Activated CD4-positive, CD25-positive, alpha-beta regulatory T cell treated with anti-CD3 and anti-CD28 coated beads, Interleukin-2, amount 50 U/mL, for 16 hours (primary cell): ENCODE measurements at places on chromosomes 4 and X.

DNA sequence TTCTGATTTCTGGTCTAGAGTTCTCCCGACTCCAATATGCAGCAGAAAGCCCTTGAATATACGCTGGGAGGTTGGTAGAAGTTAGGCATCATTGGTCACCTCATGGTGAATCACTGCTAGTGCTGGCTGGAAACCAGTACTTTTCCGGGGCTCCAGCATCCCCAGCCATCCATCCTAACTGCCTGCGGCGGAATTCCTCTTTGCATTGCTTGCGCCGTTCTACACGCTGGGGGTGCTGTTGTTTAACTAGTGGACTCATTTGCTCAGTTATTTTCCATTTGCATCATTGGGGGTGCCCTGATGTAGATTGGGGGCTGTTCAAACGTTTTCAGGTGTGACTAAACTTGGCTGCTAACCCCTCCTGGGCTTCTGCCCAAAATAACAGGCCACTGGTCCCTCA is 23.3 kb upstream of the GPR50 start:
- DNase-seq, result no peak

GRCh38 chrX:56782791-56783449 is 53.9 kb downstream of the NBDY start:
- DNase-seq, result no peak

DNA sequence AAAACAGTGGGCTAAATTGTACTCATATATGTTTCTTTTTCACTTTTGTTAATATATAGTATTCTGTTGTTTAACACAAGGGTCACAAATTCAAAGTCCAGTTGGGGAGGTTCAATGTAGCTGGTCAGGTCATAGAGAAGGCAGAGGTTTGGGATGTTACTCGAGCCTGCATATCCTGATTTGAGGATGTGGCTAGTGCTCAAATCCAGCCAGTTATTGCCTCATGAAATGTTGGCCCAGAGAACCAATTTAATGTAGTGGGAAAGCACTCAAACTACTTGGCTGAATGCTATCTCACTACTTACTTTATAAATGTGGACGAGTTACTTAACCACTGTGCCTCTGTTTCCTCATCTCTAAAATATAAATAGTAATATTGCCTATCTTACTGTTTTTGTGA is 12.5 kb downstream of the USO1 start:
- DNase-seq, result no peak

GRCh38 chr4:71241501-71242288 is 97.1 kb upstream of the SLC4A4 start:
- no peak for DNase-seq

DNA sequence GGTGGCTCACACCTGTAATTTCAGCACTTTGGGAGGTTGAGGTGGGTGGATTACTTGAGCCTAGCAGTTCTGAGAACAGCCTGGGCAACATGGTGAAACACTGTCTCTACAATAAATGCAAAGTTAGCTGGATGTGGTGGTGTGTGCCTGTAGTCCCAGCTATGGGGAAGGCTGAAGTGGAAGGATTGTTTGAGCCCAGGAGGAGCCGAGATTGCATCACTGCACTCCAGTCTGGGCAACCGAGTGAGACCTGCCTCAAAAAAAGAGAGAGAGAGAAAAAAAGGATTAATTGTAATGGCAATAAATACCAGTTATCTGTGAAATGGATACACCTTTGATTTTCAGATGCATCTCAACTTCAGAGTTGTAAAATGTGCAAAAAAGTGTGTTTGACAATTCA is 58.8 kb downstream of the SPRY1 start:
- DNase-seq, result no peak

DNA sequence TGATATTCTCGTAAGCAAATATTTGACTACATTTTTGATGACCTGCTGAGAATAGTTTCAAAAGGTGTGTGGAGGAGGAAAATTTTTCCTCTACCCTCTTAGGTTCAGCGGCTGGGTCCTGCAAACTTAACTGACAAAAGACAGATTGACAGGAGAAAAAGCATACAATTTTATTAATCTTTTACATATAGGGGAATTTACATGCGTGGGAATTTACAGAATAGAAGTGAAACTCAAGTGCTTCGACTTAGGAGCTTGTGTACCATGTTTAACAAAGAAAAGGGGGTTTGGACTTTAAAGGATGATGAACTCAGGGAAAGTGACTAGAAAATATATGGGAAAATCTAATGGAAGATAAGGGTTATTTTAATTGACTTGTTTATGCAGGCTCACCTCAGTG is 2.5 kb downstream of the HERC6 start:
- DNase-seq, result no peak

GRCh38 chr4:34182306-34182705 is 2062.0 kb downstream of the ARAP2 start:
- DNase-seq, result no peak

DNA sequence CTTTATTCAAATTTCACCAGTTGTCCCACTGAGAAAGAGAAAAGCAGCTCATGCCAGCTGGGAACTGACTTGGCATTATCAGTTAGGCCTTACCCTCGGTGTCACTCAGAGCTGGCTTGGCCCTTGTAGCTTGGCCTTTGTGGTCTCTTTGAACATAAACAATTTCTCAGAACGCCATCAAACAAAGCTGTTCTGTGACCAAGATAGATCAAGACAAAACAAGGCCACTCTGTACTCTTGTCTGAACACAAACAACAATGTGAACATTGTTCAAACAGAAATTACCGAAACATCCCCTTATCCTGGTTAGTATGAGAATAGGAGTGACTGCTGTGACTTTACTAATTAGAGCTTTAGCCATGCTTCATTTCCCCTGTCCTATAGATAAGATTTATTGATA is 57.2 kb downstream of the DIPK2B start:
- DNase-seq, result no peak

DNA sequence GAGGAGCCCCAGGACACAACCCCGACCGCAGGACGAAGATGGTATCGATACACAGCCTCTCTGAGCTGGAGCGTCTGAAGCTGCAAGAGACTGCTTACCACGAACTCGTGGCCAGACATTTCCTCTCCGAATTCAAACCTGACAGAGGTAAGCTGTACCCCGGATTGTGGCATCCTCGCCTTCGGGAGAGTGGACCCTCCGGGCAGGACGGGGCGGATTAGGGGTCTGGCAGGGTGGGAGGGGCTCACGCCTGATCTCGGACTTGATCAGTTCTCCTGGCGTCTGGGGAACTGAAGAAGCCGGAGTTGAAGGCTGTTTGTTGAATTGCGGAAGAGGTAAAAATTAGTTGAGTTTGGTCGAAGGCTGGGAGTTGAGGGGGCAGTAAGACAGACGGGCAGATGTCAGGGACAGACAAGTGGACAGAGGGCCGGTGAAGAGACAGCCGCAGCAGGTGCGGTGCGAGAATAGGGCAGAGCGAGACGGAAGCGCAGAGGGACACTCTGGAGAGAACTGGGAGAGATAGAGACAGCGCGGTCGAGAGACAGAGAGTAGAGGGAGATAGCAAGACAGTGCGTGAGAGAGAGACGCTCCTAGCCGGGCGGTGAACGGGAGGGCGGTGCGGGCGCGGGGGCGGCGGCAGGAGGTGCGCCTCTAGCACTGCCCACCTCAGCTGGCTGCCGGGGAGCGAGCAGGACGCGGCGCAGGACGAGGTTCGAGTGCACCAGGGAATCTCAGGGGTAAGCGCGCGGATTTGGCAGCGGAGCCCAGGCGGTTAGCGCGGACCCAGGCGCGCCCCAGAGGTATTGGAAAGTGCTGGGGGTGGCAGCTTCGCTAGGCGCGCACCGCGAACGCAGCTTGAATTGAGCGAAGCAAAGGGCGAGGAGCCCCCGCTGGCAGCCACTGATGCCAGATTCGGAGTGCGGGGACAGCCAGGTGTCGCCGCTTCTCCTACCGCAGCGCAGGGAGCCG is 23.9 kb downstream of the ARHGAP36 start:
- no peak for DNase-seq

- DNase-seq, result no peak
Measured at GRCh38 chr4:1856943-1857699, 1.2 kb upstream of the LETM1 start.

GRCh38 chrX:106955004-106955772 is 35.0 kb downstream of the CLDN2 start:
- no peak for DNase-seq

DNA sequence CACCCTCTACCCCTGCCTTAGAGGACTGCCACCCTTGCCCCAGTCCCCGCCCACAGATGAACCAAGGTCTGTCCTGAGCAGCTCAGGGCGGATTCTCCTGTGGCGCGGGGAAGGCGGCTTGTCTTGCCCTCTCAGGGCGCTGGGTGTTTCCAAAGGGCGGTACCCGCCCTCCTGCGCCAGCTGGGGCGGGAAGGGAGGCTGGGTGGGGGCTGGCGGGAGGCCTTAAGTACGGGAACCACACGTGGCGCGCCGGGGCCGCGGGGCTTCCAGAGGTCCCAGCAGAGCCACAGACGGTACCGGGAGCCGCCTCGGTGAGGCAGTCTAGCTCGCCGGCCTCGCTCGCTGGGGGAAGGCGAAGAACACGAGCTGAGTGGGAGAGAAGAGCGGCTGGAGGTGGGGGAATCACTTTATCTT is 361.1 kb downstream of the MID1IP1 start:
- DNase-seq, result peak; percentile 13

GRCh38 chr4:150256841-150257730 is 178.8 kb downstream of the DCLK2 start:
- DNase-seq, result no peak

- DNase-seq, result no peak
Measured at GRCh38 chr4:146088690-146089089, 86.8 kb upstream of the LSM6 start.

- DNase-seq, result no peak
Measured at GRCh38 chr4:82360298-82361177, 13.3 kb downstream of the HNRNPD start.

DNA sequence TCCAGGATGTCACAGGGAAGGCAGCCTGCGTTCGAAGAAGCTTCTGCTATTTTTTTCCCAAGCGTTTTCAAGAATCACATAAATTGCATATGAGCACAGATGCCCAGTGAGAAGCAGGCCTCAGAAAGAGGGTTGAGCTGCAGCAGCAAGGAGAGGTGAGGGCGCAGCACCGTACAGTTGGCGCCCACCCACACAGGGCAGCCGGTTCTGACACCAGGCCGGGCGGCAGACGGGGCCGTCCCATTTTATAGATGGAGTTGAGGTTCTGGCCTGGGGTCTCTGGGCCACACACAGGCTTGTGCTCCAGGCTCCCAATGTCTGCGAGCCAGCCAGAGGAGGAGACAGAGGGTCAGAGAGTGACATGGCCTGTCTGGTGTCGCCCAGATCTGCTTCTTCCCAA is 22.8 kb downstream of the CPZ start:
- DNase-seq, result no peak

DNA sequence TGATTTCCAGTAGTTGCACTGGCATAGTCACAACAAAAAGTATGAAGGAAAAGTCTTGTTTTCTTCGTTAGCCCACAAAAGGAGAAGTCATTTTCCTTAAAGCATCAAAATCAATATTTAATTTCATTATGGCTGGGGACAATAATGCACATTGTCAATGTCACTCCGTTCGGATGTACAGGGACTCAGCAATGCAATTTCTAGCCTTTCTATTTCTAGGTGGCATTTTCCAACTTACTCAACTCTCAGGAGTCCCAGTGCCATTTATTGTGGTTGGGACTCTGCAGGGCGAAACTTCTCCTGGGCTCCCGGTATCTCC is 99.6 kb downstream of the CEP135 start:
- DNase-seq, result no peak

DNA sequence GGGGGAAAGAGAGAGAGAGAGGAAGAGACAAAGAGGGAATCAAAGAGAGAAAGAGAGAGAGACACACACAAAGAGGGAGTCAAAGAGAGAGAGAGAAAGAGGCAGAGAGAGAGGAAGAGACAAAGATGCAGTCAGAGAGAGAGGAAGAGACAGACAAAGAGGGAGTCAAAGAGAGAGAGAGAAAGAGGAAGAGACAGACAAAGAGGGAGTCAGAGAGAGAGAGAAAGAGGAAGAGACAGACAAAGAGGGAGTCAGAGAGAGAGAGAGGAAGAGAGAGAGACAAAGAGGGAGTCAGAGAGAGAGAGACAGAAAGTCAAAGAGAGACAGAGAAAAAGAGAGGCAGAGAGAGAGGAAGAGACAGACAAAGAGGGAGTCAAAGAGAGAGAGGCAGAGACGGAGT is 45.5 kb downstream of the MAGEA9 start:
- DNase-seq, result no peak

GRCh38 chr4:80461412-80461811 is 125.9 kb downstream of the CFAP299 start:
- no peak for DNase-seq

DNA sequence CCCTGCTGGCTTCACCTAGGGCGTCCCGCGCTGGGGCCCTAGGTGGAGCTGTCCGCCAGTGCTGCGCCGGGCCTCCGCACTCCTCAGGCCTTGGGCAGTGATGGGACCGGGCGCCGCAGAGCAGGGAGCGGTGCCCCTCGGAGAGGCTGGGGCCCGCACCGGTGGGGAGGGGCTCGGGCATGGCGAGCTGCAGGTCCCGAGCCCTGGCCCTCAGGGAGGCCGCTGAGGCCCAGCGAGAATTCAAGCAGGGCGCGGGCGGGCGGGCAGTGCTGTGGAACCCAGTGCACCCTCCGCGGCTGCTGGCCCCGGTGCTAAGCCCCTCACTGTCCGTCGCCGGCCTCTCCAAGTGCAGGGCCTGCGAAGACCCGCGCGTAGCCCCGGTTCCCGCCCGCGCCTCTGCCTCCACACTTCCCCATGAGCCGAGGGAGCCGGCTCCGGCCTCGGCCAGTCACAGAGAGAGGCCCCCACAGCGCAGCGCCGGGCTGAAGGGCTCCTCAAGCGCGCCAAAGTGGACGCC is 565.1 kb upstream of the NDST4 start:
- DNase-seq, result no peak

GRCh38 chr4:188246488-188246887 is 107.2 kb downstream of the TRIML1 start:
- no peak for DNase-seq

DNA sequence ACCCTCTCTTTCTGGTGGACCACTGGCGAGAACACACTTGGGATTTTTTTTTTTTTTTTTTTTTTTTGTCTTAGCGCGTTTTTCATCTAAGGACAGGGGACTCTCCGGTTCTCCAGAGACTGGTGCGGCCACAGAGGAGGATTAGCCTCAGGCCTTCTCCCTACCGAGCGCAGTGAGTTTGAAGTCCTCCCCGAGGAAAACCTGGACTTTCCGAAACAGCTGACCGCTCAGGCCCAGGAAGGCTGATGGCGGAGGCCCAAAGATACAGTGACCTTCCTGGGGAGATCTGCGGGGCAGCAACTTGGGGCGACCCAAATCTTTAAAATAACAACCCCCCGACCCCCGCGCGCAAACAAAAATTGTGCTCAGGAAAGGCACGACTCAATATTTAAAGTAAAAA is 9.2 kb downstream of the NKX3-2 start:
- no peak for DNase-seq

DNA sequence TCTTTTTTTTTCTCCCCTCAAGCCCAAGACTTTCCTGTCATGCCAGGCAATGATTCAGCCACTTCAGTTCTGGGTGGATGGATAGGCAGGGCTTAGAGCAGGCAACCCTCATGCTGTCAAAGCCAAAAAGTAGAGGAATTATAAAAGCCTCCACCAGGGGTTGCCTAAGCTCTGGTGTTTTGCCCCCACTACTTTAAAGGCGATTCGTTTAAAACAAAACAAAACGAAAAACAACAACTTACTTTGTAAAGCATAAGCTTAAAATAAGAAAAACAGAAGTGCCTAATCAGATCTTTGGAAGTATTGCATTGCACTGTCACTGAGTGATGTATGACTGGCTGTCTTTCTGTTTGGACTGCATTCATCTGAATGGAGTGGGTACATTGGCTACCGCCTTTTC is 5.3 kb upstream of the IDS start:
- no peak for DNase-seq
